ENCODE measurements at places on chromosomes 6 and 20. TPM values are rescaled to one million over a fixed set of nuclear protein-coding genes. Genes with fewer than 3 reads are reported as not detected.

DNA sequence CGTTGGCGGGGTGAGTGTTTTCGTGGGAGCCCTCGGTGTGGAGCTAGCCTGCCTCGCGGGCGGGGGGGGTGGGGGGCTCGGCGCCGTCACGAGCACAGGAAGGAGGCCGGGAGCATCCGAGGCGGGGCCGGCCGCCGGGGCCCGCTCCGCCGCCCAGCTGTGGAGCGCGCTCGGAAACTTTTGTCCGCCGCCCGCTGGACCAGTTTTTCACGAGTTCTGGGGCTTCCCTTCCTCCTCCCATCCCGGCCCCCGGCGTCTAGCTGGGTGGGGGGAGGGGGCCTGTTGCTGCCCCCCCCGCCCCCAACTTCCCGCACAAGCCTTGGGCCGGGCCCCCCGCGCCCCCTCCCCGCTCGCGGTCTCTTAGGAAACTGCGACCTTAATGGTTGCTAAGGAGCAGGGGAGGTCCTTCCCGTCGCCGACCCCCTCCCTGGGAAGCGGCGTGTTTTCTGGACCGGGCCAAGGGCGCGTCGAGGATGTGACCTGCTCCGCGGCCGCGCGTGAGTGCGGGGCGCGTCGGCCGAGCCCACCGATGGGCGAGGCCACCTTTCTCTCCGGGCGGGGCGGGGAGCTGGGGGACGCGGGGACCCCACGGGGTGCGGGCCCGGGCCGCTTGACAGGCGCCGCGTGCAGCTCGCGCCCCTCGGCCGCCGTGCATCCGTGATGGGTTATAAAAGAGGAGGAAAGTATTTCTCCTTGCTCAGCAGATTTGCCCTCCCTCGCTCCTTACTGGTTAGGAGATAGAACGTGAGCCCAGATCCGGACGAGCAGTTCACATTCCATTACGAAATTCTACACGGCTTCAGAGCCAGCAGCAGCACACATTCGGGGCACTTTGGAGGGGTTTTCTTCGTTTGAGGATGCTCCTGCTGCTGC is 1.4 kb downstream of the RREB1 start:
- peak; percentile 80 for DNase-seq
- H3K27me3 ChIP-seq: no peaks in the 10 kb centered on the region
- no peaks in the 10 kb centered on the region for H3K36me3 ChIP-seq
- peak overlapping the region; percentile 85 for H3K4me3 ChIP-seq
- H3K27ac ChIP-seq: peak overlapping the region; percentile 84
- H3K4me1 ChIP-seq: peaks cover 39% of the 10 kb centered on the region

DNA sequence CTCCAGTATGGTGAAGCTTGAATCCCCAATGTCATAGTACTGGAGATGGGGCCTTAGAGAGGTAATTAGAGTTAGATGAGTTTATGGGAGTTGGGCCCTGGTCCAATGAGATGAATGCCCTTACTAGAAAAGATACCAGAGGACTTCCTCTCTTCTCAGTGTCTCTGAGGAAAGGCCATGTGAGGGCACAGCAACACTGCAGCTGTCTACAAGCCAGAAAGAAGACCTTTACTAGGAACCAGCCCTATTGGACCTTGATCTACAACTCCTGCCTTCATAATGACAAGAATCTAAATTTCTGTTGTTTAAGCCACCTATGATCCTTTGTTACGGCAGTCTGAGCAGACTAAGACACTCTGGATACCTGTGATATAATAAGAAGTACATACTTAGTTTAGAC is 31.4 kb upstream of the AKAP7 start:
- no peak for DNase-seq
- no peaks in the 10 kb centered on the region for H3K27me3 ChIP-seq
- H3K36me3 ChIP-seq: no peaks in the 10 kb centered on the region
- H3K4me3 ChIP-seq: no peak overlapping the region
- peaks cover 38% of the 10 kb centered on the region for H3K4me1 ChIP-seq

Gene BMP7
- total RNA-seq: not detected

GRCh38 chr20:8457978-8458377 is 325.9 kb downstream of the PLCB1 start:
- H3K4me1 ChIP-seq: peaks cover 6% of the 10 kb centered on the region
- no peaks in the 10 kb centered on the region for H3K27me3 ChIP-seq
- no peak for DNase-seq
- no peaks in the 10 kb centered on the region for H3K36me3 ChIP-seq
- H3K4me3 ChIP-seq: no peak overlapping the region

Gene SAMD3
- total RNA-seq: 0.64 TPM

GRCh38 chr6:75149696-75150095 is 56.2 kb downstream of the COL12A1 start:
- peaks cover 83% of the 10 kb centered on the region for H3K36me3 ChIP-seq
- H3K4me3 ChIP-seq: no peak overlapping the region
- H3K27me3 ChIP-seq: no peaks in the 10 kb centered on the region
- peak overlapping the region; percentile 80 for H3K27ac ChIP-seq

DNA sequence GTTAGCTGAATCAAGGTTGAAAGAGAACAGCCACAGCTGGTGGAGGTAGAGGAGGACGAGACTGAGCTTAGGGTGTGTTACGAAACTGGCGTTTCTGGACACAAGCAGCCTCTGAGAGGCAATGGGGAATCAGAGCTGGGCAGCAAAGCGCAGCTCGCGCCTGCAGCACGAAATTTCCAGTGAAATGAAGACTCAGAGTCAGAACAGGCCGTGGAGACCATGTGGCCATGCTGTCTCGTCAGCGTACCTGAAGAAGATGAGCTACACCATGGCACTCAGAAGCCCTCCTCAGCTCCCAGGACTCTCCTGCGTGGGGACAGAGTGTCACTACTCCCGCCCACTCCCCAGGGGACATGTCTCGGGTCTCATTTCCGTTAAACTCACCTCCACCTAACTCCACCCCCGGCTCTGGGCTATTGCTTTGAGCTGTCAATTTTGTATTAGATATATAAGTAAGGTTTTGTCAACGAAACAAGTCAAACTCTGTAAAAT is 256.9 kb downstream of the ERMARD start:
- H3K4me3 ChIP-seq: no peak overlapping the region
- no peak overlapping the region for H3K27ac ChIP-seq
- no peaks in the 10 kb centered on the region for H3K36me3 ChIP-seq
- DNase-seq: peak; percentile 80

DNA sequence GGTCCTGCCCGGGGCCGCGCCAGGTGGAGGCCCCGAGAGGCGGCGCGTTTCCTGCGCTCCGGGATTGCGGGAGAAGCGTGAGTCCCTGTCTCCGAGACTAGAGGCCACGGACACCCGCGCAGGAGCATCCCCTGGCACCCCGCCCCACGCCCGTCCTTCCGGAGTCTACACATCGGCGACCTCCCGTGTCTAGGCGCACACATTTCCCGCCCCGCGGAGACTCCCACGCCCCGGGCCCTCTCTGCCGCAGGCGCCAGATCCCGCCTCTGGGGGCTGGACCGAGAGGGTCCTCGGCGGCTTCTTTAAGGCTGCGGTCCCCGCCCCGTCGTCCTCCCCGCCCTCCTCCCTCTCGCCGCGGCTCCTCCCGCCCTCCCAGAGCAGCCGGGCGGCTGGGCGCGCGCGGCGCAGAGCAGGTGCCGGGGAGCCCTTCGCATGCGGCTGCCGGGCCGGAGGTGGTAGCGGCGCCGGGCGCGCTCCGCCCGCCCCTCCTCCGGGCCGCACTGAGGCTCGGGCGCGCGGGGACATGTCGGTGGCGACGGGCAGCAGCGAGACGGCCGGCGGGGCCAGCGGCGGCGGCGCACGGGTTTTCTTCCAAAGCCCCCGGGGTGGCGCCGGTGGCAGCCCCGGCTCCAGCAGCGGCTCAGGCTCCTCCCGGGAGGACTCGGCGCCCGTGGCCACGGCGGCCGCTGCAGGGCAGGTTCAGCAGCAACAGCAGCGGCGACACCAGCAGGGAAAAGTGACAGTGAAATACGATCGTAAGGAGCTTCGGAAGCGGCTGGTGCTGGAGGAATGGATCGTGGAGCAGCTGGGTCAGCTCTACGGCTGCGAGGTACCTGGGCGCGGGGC is at the start of gene PPP1R14C:
PPP1R14C (plus strand) TSS at position 375 of the 846 bp plus-strand sequence; CDS start at position 524, 149 bp downstream.
- no peaks in the 10 kb centered on the region for H3K36me3 ChIP-seq
- H3K27me3 ChIP-seq: peaks cover 78% of the 10 kb centered on the region
- peak within 1 kb of the TSS; percentile 70 for H3K4me3 ChIP-seq
- no peak within 1 kb of the TSS for H3K27ac ChIP-seq

DNA sequence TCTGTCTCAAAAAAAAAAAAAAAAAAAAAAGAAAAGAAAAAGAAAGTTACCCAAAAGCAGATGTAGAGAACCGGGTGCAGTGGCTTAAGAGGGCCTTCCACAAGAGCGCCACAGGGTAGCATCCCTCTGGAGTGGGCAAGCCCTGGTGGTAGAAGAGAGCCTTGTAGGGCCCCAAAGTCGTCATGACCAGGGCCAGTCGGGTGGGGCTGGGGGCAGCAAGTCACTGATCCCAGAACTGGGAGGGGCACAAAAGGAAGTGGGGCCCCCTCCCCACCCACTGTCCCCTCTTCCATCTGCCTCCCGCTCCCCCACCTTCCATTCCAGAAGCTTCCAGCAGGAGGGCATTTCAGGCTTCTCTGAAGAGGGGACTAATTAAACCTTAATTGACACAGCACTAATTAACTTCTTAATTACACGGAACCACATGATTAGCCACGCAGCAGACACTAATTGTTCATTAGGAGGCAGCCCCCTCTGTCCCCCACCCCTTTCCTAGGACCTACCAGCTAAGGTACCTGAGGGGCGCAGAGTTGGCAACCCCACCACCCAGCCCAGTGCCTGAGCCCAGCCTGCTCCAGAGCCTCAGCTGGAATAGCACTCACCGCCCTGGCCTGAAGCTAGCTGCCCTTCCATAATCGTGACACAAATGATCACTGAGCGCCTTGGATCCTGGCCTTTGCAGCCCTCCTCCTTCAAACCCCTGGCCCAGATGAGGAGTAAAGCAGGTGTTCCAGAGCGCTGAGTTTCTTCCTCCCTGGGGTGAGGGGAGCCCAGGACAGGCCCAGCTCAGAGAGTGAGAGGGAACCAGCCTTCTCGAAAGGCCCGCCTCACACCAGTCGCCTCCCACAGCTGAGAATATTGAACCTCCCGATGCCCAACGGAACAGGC is 34.8 kb downstream of the MDFI start:
- H3K4me3 ChIP-seq: no peak overlapping the region
- no peaks in the 10 kb centered on the region for H3K36me3 ChIP-seq
- H3K27me3 ChIP-seq: peaks cover 35% of the 10 kb centered on the region
- H3K27ac ChIP-seq: no peak overlapping the region

GRCh38 chr6:53873922-53874321 is 79.1 kb downstream of the LRRC1 start:
- H3K4me1 ChIP-seq: peaks cover 19% of the 10 kb centered on the region
- no peaks in the 10 kb centered on the region for H3K27me3 ChIP-seq
- no peak overlapping the region for H3K4me3 ChIP-seq
- DNase-seq: no peak
- H3K36me3 ChIP-seq: peaks cover 9% of the 10 kb centered on the region

DNA sequence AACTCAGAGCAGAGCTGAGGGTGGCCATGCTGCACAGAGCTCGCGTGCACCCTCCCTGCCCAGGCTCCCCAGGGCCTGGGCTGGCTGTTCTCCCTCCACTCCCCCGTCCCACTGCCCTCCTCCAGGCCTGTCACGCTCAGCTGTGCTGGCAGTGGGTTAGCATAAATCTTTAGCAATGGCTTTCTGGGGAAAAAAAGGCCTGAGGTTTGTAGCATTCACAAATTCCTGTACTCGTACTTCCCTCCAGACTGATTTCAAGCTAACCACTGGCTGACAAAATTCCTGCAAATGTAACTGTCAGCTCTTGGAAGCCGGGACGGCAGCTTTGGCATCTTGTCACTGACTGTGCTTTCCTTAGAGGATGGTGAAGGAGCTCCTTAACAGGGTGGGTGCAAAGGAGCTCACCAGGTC is 22.3 kb upstream of the SMOC2 start:
- no peak overlapping the region for H3K27ac ChIP-seq
- no peak overlapping the region for H3K4me3 ChIP-seq
- peak; percentile 42 for DNase-seq
- no peaks in the 10 kb centered on the region for H3K36me3 ChIP-seq
- H3K4me1 ChIP-seq: peaks cover 16% of the 10 kb centered on the region
- H3K27me3 ChIP-seq: peaks cover 28% of the 10 kb centered on the region

GRCh38 chr6:111361648-111362047 is 121.4 kb downstream of the REV3L start:
- H3K36me3 ChIP-seq: peaks cover 14% of the 10 kb centered on the region
- no peaks in the 10 kb centered on the region for H3K27me3 ChIP-seq
- peaks cover 5% of the 10 kb centered on the region for H3K4me1 ChIP-seq
- DNase-seq: no peak
- no peak overlapping the region for H3K4me3 ChIP-seq
- no peak overlapping the region for H3K27ac ChIP-seq

Data from osteocyte (in vitro differentiated cells).